Panc1 (cell line): ENCODE measurements at places on chromosomes 16 and 17. TPM values are rescaled to one million over a fixed set of nuclear protein-coding genes. Genes with fewer than 3 reads are reported as not detected.

DNA sequence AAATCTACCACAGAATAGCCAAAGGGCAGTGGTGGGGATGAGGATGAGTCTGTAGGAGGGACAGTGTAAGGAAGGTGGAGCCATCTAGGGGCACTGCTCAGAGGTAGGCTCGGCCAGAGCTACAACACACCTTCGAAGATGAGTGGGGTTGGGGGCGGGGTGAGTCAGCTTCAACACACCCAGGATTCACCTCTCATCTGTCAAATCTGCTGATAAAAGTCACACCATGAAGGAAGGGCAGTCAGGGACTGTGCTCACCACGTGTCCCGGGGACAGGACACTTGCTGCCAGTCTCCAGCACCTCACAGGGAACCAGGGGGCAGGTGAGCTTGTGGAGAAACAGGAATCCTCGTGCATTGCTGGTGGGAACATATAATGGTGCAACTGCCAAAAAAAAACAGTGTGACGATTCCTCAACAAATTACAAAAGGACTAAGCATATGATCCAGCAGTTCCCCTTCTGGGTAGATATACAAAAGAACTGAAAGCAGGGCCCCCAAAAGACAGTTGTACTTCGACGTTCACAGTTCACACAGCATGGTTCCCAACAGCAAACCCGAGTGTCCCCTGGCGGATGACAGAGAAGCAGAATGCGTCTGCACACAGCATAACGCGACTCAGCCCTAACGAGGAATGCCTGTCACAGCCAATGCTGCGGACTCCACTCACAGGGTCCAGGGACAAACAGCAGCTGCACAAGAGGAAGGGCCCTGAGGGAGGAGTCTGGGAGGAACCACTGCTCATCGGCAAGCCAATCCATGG, 133.1 kb downstream of the ANKRD11 start:
- no peak for DNase-seq

- DNase-seq, result no peak
Observed at GRCh38 chr16:85557083-85557970, 55.8 kb upstream of the GSE1 start.

CCDC154 gene
- total RNA-seq, result 2.0 TPM

- DNase-seq, result no peak
Observed at GRCh38 chr17:56291226-56291805, 138.0 kb downstream of the ANKFN1 start.

DNA sequence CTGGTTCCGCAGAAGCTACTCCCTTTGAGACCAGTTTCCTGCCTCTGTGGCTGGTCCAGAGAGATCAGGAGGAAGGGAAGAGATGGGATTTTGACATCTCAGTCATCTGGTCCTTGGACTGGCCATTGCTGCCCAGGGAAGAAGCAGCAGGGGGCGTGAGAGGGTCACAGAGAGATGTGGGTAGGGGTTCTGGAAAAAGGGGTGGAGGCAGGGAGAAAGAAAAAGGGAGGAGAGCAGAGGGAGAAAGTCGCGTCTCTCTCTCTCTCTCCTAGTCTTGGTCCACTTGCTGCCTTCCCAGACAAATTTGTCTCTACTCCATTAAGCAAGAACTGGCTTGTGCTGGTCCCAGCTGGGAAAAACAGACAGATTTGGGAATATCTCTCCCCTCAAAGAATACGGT, 4.4 kb downstream of the SHBG start:
- DNase-seq, result no peak

DNA sequence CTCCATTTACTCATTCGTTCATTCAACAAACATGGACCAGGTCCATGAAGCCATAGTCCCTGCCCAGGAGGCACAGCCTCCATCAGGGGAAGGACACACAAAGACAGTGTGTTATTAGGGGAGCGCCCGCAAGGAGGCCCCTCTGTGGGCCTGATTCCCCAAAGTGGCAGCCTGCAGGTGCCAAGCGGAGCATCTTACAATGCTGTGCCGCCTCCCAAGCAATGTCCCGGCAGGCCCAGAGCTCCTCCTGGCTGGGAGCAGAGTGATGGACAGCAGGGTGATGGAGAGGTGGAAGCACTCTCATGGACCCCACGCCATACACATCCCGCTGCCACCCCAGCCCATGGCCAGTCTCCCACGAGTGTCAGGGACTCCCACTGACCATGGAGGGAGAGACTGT, 25.8 kb downstream of the TRPV1 start:
- no peak for DNase-seq

DNA sequence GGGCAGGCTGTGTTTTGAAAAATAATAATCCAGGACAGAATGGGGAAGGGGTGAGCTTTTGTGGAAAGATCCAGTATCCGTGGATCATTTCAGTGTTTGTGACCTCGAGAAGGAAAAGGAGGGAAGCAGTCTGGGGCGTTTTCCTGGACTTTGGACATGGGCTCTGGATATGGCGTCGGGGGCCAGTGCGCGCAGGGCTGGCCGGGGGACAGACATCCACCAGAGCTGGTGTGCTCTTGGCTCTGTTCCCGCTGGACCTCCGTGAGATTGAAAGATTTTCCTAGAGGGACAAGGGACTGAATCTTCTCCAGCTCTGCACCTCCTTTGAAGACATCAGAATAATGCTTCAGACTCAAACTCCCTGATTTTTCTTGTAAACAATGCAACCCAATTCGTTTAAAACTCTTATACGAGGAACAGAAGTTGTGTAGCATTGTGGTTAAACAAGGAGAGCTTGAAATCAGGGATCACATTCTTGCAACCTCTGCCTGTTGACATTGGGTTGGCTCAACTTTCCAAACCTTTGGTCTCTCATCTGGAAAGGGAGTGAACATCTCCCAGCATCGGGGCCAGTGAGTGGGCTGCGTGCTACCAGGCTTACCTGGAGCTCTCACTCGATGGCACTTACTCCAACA, 75.9 kb downstream of the C16orf95 start:
- no peak for DNase-seq

DNA sequence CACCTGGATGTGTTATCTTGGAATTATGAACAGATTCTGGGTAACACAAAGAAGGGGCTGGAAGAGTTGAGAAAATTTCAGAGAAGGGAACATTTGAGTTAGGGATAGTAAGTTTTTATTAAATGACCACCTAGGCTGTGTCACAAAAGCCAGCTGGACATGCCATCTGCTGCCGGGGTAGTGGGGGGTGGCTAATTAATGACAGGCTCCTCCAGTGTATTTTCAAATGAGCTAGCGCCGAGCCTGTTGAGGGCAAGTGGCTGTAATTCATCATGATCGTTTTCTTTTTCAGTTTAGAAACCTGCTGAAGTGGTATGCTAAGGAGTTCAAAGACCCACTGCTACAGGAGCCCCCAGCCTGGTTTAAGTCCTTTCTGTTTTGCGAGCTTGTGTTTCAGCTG, 6.2 kb downstream of the TMEM97 start:
- DNase-seq, result no peak

GRCh38 chr17:79878329-79878947, 39.2 kb upstream of the CBX4 start:
- no peak for DNase-seq

DNA sequence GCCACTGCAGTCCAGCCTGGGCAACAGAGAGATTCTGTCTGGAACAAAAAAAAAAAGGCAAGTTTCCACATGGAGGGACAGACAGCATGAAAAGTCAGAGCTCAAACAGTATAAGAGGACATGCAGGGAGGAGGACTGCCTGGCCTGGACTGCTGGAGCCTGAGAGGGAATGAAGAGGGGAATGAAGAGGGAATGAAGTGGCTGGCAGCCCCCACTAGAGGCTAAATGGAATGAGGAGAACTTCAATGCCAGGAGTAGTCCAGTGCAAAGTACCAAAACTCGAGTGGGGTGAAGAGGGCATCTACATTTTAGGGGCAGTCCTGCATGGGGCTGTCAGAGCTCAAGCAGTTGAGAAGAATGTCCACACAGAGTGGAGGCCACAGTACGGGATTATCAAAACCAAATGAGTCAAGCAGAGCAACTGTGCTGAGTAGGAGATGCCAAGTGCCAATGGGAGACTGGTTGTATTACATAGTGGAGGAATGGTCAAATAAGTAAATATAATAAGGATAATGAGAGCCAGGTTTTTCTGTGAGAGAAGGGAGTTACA, 22.9 kb downstream of the IKZF3 start:
- DNase-seq, result no peak

GRCh38 chr16:66275775-66276428, 90.6 kb upstream of the CDH5 start:
- peak; percentile 32 for DNase-seq

DNA sequence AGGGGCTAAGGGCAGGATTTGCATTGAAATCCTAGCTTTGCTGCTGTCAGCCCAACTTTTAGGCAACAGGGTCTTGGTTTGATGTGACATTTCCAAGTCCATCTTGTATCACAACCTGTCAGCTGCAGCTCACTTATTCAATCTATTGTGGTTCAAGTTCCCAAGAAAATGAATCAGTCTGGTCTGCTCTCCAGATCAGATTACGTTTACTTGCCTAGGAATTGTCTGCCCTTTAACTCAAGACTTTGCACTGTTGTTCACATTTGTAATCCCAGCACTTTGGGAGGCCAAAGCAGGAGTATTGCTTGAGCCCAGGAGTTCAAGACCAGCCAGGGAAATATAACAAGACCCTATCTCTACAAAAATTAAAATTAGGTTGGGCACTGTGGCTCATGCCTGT, 10.0 kb downstream of the STX4 start:
- no peak for DNase-seq

DNA sequence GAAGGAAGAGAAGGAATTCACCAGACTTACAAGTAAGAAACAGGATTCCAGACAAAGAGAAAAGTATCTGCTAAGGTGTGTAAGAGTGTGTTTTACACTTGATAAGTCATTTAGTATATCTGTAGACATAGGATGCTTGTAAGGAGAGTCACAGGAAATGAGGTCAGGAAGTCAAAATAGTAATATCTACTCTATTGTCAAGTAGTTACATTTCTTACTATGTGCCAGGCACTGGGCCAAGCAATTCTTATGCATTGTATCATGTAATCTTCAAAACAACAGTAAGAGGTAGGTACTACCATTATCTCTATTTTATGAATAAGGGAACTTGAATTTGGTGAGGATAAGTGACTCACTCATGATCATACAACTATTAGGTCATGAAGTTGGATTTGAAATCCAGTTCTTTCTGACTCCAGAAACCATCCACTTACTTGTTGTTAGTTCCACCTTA, 129.1 kb downstream of the SNX11 start:
- DNase-seq, result no peak

DNA sequence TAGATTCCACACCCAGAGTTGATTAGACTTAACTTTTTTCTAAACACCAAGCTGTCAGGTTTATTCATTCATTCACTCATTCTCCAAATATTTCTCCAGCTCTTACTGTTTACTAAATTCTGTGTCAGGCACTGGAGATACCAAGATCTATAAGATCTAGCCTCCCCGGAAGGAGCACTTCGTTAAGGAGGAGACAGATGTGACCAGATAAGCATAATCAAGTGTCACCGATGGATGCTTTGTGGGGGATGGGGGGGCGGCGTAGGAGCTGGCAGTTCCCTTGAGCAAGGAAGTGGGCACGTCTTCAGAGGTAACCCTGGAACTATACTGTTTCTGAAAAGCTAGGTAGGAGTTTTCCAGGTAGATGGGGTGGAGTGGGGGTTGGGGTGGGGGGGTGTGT, 3.8 kb upstream of the RPL26 start:
- no peak for DNase-seq

- no peak for DNase-seq
Observed at GRCh38 chr17:74159226-74159840, 44.1 kb upstream of the RPL38 start.

- no peak for DNase-seq
Observed at GRCh38 chr17:881778-882177, 97.8 kb downstream of the NXN start.

CA10 gene
- not detected for total RNA-seq

DERL2 gene
- total RNA-seq, result 59.7 TPM

DNA sequence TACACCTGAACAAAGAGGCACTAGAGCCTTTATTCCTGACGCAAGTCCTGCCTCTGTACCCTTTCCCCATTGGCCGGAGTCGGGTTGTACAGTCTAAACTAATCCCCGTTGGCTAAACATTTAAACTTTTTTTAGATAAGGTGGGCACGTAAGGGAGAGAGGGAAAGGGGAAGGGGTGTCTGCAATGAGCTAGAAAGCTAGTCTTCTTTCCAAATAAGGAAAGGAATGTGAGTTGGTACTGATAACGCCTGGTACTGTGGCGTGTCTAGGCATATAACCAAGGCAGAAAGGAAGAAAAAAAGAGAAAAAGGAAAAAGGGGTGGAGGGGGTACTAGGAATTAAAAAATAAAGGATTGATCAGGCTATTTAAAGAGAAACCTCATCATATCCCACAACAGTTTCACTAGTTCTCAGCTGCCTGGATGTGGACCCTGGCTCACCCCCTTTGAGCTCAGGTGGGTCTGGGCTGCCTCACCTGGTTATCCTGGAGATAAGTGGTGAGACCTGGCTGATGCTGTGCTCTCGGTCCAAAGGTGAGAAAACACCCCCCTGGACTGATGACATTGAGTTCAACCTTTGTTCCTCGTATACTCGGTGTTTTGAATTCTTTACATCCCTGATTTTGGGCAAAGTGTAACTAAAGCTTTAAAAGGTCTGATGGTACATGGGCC, 90.9 kb upstream of the EEF2KMT start:
- no peak for DNase-seq

DNA sequence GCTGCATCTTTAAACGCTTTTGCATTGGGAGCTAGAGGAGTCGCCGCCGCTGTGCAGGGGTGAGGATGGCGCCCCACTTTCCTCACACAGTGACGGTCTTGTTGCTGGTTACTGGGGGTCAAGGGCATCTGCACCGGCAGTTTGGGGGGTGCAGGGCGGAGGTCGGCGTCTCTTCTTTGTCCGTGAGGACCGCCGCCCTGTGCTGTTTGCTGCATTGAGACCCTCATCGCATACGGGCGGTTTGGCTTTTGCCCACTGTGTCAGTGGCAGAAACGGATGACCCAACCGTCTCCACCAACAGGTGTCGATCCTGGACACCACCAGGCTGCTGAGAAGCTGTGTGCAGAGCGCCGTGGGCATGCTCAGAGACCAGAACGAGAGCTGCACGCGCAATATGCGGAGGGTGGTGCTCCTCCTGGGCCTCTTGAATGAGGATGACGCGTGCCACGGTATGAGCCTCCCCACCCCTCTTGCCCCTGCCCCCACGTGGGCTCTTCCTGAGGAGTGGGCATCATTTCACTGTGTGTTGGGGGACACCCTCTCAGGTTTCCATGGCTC, 61.2 kb upstream of the ENDOV start:
- no peak for DNase-seq

DNA sequence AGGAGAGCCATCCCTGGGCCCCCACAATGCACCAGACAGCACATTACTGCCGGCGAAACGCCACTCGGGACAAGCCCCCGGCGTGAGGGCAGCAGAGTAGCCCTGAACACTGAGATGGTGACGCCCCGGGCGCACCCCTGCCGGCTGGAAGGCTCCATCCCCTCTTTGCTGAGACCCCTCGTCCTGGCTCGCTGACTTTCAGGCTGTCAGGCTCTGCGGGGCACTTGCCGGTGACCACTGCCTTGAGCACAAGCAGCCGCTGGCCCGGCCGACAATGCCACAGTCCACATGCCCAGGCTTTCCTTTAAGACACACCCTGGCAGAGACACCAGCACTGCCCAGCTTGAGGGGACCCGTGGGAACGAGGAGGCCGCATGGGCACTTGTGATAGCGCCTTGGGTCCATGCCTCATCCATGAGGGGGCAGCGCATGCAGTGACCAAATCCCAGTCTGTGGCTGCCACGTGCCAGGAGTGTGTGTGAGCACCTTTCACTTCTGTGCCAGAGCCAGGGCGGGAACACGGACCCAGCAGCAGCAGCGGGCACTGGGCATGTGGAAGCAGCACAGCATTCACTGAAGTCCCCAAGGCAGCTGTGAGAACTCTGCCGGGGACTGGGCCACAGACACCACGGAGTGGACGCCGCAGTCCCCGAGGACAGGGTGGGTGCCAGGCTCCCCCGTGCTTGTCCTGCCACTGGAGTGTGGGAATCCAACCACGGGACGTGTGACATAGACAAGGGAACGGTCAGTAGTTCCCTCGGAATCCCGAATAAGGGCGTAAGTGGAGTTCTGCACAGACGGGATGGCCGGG, 24.5 kb downstream of the NDUFAF8 start:
- no peak for DNase-seq

PRAC2 gene
- not detected for total RNA-seq
